Activated naive CD8-positive, alpha-beta T cell treated with anti-CD3 and anti-CD28 coated beads for 36 hours (primary cell): ENCODE measurements at places on chromosomes 7 and 10. TPM values are rescaled to one million over a fixed set of nuclear protein-coding genes. Genes with fewer than 3 reads are reported as not detected.

- DNase-seq: peak; percentile 58
Observed at GRCh38 chr7:23261843-23262452, 15.4 kb downstream of the GPNMB start.

DNA sequence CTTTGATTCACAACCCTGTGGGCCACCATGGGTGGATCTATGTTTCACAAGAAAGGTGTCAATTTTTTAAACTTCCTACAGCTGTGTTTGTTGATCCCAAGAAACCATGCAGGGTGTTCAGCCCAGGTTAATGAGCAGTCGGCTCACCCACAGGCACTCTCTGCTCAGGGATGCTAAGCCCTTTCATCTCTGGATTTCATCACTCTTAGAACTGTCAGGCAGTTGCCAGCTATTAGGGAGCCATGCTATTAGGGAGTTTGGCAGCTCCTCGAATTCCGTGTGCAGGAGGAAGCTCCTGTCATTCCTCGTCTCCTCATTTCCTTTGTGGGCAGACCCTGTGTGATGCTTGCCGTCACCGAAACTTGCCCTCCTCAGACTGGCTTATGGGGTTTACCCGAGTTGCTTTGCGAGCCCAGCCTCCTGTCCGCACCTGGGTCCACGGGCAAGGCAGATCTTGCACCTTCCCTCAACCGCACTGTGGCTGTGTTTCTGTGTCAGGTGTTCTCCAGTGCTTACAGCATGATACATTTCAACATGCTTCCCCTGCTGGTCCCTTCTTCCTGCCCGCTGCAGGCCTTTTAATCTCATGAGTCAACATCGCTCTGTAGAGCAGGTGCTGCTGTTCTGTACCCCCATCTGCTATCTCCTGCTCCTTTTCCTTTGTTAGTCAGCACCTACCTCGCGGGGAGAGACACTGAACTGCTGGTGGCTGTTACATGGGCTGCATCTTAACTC lies 509.8 kb downstream of the SUGCT start:
- peak; percentile 18 for DNase-seq

- no peak for DNase-seq
Observed at GRCh38 chr7:6071406-6071805, 40.2 kb downstream of the ANKRD61 start.

The WEE2 gene
- total RNA-seq: not detected

DNA sequence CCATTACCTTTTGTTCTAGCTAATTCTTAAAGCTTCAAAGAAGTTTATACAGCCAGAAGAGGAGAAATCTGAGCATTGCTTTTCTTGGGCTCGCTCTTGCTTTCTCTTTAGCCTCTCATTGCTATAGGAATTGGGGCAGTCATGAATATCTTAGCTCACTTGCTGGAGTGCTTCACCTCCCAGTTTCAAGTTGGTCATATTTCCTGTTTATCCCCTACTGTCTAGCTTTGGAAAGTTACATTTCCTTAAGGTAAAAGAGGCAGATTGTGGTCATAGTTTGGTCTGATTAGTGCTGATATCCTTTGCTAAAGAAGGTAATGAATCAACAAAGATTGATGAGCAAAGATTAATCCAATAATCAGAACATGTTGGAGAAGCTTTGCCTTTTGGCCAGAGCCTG lies 77.7 kb upstream of the GLI3 start:
- DNase-seq: no peak
